ENCODE measurements at places on chromosomes 12 and 14.

- DNase-seq: no peak
Measured at GRCh38 chr12:2402073-2402579, 349.3 kb downstream of the CACNA1C start.

GRCh38 chr12:91419809-91420208, 237.2 kb upstream of the DCN start:
- no peak for DNase-seq

DNA sequence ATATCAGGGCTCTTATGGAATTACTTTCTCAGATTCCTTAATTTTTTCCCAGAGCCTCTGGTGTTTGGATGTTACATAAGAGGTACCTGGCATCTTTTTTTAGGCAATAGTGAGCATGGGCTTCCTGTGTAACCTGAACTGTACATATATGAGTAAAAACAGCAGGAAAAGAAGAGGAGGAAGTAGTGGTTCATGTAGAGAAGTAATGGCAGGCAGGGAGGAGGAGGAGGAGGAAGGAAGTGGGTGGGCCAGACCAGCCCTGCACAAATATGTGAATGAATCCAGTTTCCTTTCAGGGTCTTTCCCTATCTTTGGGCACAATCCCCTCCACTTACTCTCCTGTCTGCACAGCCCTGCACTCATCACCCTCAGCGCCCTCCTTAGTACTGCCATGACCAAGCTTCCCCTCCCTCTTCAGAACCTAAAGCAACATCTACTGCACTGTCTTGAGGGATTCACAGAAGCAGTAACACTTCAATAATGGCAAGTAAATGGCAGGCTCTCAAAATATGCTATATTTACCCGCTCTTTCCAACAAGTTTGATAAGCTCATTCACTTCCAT, 40.9 kb upstream of the GSG1 start:
- DNase-seq: no peak

DNA sequence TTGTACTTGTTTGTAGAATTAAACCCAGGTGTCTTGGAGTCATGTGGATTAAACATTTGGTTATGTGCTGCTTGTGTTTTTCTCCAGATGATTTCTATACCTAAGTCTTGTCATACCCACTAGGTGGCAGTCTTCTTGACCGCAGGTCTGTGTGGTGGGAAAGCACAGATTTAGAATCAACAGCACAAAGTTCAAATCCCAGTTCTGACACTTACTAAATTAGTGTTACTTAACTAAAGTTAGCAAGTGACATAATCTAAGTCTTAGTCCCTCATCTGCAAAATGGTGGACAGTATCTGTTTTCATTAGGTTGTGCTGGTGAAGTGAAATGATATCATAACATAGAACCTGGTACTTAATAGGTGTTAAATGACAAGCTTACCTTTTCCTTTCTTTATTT, 151.0 kb upstream of the ARHGAP5 start:
- no peak for DNase-seq

DNA sequence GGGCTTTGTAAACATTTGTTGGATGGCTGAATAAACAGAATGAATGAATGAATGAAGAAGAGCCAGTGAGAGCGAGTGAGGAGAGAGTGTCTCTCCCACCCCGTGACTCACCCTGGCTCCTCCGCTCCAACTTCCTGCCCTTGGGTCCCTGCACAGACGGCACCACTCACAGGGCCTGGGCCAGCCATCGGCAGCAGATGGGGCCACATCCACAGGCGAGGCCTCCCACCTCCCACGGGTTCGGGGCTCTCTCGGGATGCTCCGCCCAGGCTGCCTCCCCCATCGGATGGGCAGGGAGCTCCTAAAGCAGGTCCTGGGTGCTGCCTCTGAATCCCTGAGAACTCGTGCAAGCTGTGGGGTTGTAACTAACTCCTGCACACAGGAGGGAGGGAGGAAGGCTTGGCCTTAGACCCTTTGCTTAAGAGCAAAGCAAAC, 41.3 kb downstream of the CCNK start:
- no peak for DNase-seq

GRCh38 chr12:31804185-31804504, 75.3 kb upstream of the AMN1 start:
- no peak for DNase-seq

GRCh38 chr14:104864267-104865080, 594 bp upstream of the CEP170B start:
- DNase-seq: no peak

DNA sequence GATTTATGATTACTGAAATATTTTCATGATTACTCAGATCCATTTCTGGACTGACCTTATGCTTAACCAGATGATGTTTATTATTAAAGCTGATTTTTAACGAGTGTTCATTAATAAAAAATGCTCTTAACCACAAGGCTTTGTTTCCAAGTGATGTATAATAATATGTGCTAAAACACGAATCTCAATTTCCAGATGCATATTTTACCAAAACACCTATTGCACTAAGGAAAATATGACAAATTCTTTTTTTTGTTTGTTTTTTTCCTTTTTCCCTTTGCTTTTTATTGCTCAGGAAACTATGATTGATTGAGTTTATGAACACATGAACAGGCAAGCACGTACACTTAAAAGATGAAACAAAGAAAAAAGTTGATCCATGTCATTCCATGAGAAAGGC, 16.9 kb upstream of the DUSP6 start:
- DNase-seq: no peak

- DNase-seq: no peak
Measured at GRCh38 chr12:2833327-2833726, 1.5 kb downstream of the NRIP2 start.

DNA sequence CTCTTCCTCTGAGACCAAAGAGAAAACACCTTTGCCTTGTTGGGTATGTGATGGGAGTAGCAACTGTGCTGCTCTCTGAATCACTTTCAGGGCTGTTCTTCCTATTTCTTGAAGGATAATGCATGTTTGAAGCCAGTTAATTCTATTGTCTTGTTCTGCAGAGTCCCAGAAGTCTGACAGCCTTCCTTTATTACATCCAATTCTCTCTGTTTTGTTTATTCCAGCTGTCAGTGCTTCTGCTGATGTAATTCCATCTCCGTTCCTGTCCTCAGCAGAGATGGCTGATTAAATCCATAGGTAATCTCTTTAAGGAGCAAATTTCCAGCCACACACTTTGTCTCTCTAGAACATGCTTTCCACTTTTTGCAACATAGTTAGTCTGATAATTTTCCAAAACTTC, 59.7 kb downstream of the MGAT4C start:
- DNase-seq: no peak

- no peak for DNase-seq
Measured at GRCh38 chr12:5459051-5459782, 27.3 kb downstream of the NTF3 start.

DNA sequence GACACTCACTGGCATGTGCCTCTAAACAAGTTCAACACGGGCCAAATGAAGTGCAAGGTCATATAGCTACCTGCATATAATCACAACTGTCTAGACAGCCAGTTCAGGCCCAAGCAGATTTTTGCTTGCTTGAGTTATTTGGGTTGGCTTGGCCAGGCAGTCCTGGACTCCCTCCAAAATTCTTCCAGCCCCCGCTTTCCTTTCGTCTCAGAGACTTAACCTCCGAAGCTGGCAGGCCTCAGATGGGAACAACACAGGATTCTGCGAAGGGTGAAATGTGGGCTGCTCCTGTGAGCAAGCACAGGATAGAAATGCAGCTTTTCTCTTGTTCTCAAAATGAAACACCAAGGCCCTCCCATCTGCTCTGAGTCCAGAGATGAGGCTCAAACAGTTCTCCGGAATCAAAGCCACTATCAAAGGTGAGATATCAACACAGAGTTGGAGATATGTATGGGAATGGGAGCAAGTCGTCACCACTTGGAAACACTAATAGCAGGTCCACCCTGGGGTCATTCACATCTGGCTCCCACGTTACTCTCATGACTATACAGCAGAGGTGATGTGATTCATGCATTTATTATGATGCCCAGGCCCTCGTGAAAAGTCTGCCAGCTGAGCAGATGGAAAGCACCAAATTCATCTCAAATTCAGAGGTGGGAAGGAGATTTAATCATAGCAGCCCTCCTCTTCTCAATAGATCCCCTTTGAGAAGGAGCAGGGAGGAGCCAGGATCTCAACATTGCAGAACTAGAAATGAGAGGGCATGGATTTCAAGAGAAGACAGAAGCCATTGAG, 389.8 kb downstream of the NUAK1 start:
- no peak for DNase-seq

- no peak for DNase-seq
Measured at GRCh38 chr12:12883369-12884001, 7.9 kb upstream of the GPRC5A start.

GRCh38 chr14:25150401-25150800, 100.5 kb upstream of the STXBP6 start:
- no peak for DNase-seq

GRCh38 chr14:91245029-91245428, 525 bp upstream of the GPR68 start:
- no peak for DNase-seq

GRCh38 chr12:52377266-52377665, 8.2 kb downstream of the KRT84 start:
- no peak for DNase-seq

DNA sequence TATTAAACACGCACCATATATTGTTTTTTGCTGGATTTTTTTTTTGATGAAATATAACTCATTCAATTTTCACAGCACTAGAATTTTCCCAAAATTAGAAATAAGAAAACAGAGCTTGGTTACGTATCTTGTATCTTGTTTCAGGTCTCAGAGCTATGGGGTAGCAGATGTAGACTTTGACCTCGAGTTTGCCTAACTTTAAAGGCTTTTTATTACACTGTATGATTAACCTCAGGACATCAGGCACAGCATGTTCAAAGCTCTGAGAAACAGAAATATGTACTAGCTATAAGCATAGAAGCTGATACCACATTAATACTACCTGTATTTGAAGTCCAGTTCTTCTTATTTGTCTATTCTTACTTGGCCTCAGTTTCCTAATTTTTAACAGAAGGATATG, 171.9 kb upstream of the KITLG start:
- DNase-seq: no peak

DNA sequence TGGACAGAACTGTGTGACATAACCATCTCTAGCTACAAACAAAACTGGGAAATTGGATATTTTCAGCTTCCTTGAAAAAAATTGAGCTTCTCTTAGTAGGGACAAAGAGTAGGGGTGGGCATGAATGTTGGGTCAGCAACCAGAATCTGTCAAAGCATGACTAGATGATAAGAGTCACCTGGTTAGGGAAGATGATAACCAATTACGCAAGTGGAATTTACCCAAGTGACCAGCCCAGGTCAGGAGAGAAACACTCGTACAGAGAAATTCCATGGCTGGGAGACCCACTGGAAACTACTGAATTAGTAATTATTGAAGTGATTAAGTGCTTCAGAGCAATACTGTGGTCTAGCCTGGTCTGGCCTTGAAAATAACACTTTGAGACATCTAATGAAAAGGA, 36.3 kb upstream of the C12orf75 start:
- DNase-seq: no peak

GRCh38 chr14:42470427-42470719, 863.7 kb downstream of the LRFN5 start:
- DNase-seq: no peak

GRCh38 chr12:125544960-125545359, 479.7 kb downstream of the AACS start:
- DNase-seq: no peak

- DNase-seq: no peak
Measured at GRCh38 chr14:67950386-67950785, 130.8 kb downstream of the RAD51B start.

- no peak for DNase-seq
Measured at GRCh38 chr14:68564191-68564825, 228.6 kb downstream of the ZFP36L1 start.

DNA sequence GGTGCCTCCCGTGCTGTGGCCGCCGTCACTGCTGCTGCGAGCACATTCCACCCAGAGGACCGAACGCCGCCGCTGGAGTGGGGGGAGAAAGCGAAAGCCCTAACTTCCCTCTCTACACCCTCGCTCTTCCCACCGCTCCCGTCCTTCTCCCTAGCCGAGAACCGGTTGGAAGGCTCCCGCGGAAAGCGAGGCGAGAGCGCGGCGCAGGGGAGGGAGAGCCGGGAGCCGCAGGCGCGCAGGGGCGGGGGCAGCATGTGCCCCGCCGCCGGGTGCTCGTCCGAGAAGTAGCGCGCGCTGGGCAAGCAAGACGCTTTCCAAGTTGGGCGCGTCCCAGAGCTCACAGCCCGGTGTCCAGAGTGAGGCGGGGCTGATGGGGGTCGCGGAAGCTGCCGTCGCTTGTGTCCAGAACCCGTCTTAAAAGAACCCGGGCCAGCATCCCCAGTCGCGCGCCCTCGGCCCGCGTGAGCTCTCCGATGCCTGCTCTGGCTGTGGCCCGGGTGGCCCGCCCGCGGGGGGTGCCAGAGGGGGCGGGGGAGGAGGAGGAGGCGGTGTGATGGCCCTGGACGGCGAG, at the start of gene TRHDE:
TRHDE (plus strand) TSS at position 280 of the 571 bp plus-strand sequence; CDS start at position 554, 274 bp downstream.
- no peak for DNase-seq

- DNase-seq: no peak
Measured at GRCh38 chr12:101680647-101681046, 16.8 kb upstream of the CHPT1 start.

DNA sequence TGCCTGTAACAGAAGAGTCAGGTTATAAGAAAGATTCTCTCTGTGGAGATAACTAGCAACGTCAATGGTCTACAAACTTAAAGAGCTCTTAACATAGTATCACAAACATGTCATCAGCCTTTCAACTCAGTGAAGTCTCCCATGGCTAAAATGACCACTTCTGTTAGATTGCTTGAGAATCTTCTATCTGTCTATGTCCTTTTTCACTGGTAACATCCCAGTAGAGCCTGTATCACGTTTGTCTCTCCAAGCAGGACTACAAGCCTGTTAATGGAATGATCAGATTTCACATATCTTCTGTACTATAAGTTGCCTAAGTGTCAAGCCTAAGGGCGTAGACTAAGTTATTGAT, 50.7 kb downstream of the SLC2A13 start:
- DNase-seq: no peak

DNA sequence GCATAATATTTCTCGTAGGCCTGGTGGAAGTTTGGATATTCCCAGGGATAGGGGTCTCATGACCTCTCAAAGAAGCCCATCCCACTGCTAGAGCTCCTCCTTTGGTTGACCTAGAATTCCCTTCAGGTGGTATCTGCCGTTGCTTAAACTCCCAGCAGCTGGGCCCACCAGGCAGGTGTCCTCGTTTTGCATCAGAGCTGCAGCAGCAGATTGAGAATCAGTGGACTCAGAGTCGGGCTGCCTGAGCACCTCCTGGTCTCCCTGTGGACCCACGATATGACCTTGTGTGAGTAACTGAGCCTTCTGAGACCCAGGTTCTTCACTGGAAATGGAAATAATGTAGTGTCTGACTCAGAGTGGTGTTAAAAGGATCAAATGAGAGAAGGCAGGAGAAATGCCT, 132.7 kb downstream of the PAPOLA start:
- DNase-seq: no peak

DNA sequence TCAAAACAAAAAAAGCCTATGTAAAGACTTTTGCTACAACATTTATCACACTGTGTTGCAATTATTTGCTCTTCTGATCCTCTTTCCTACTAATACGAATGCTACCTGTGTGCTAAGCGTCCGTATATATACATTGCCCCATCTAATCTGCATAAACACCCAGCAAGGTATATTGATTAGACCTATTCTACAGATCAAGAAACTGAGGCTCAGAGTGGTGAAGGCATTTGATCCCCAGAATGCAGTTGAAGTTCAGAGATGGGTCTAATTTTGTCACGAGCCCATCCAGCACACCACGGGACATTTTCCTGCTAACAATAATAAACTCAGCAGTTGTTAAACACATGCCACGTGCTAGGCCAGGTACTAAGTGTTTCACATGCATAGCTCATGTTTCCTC, 25.1 kb upstream of the CORO1C start:
- DNase-seq: no peak

- no peak for DNase-seq
Measured at GRCh38 chr12:44875954-44876543, at the start of gene NELL2. Gene NELL2, minus strand, starts transcription at chr12:44876315. Its CDS starts 446 bp downstream, at chr12:44875869.

GRCh38 chr14:101473795-101474562, 87.3 kb upstream of the DIO3 start:
- DNase-seq: no peak
